ENCODE measurements at places on chromosomes 1 and 21. TPM values are rescaled to one million over a fixed set of nuclear protein-coding genes. Genes with fewer than 3 reads are reported as not detected.

DNA sequence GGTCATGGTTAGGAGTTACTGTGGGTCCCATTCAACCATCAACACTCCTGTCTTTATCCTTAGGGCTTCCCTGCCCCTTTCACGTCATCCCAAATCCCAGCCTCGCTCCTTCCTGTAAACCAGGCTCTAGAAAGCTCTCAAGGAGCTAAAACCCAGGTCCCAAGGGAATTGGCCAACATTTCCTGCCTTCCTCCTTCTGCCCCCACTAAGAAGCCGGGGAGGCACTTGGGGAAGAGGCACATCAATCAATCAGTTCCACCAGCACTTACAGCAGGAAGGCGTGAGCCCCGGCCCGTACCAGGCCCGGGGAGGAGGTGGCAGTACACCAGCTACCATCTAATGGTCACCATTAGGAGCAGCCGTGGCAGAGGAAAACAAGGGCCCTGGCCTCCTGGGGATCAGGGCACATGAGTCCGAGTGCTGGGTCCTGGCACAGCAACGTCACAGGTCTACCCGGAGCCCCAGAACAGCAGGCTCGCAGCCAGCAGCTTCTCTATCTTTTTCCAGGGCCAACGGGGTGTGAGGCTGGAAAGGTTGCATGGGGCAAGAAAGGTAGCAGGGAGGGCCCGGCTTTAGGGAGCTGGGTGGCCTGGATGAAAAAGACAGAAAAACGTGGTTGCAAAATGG, 108.6 kb downstream of the CASZ1 start:
- H3K36me3 ChIP-seq = no peaks in the 10 kb centered on the region
- no peak for DNase-seq
- no peaks in the 10 kb centered on the region for H3K27me3 ChIP-seq
- H3K4me3 ChIP-seq = no peak overlapping the region

DNA sequence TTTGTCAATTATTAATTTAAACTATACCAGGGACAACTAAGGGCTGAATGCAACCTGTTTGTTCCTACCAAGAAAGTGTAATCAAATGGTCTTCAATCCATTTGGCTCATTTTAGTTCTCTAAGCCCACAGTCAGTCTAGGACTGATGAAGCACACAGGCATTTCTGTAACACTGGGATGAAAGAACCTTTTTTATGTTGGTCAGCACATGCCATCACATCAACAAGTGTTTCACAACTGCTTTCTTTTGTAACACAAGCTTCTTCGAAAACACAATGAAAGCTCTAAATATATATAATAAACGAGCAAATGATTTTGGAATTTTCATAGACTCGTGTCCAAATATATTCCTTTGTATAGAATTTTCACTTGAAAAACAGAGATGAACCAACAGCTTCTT, 28.8 kb downstream of the HEATR1 start:
- no peak overlapping the region for H3K27ac ChIP-seq
- peaks cover 69% of the 10 kb centered on the region for H3K36me3 ChIP-seq
- H3K4me3 ChIP-seq = no peak overlapping the region
- H3K27me3 ChIP-seq = no peaks in the 10 kb centered on the region

The RNF186 gene
- not detected for total RNA-seq

The KCNQ4 gene
- 0.20 TPM for total RNA-seq

DNA sequence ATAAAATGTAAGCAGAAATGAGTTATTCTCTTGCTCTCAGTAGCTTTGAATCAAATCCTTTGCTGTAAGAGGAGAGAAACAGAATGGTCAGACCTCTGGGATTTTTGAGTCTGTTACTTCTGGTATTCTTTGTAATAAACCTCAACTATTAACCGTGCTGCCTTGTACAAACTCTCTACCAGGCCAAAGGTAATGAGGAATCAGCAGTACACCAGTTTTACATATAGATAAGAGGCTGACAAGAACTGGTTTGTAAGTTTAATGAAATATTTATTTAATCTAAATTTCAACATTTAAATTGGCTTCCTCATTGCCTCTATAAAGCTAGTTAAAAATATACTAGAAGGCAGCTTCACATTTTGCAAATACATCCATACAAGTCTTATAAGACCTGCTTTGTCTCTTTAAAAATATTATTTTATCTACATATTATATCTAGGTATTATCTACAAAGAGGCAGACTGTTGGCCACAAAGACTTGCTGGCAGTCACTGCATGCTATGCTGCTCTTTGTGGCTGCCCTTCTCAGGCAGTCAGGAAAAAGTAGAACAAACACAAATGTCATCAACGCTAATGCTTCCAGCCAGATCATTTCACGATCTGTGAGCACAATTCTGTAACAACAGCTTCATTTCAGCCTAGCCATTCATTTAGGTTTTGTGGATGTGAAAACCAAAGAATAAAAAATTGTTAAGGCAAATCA, 173.0 kb downstream of the GABPA start:
- no peak overlapping the region for H3K27ac ChIP-seq
- no peak for DNase-seq
- H3K27me3 ChIP-seq = no peaks in the 10 kb centered on the region
- no peaks in the 10 kb centered on the region for H3K4me1 ChIP-seq
- no peak overlapping the region for H3K4me3 ChIP-seq

GRCh38 chr1:227901906-227902640, 45.7 kb downstream of the WNT9A start:
- no peak overlapping the region for H3K4me3 ChIP-seq
- no peaks in the 10 kb centered on the region for H3K27me3 ChIP-seq
- DNase-seq = no peak

GRCh38 chr1:238581332-238581731, 690.6 kb upstream of the ZP4 start:
- H3K36me3 ChIP-seq = no peaks in the 10 kb centered on the region
- DNase-seq = no peak
- no peak overlapping the region for H3K4me3 ChIP-seq
- no peaks in the 10 kb centered on the region for H3K27me3 ChIP-seq
- H3K27ac ChIP-seq = no peak overlapping the region
- no peaks in the 10 kb centered on the region for H3K4me1 ChIP-seq

The RAB7B gene
- total RNA-seq = 1.2 TPM

DNA sequence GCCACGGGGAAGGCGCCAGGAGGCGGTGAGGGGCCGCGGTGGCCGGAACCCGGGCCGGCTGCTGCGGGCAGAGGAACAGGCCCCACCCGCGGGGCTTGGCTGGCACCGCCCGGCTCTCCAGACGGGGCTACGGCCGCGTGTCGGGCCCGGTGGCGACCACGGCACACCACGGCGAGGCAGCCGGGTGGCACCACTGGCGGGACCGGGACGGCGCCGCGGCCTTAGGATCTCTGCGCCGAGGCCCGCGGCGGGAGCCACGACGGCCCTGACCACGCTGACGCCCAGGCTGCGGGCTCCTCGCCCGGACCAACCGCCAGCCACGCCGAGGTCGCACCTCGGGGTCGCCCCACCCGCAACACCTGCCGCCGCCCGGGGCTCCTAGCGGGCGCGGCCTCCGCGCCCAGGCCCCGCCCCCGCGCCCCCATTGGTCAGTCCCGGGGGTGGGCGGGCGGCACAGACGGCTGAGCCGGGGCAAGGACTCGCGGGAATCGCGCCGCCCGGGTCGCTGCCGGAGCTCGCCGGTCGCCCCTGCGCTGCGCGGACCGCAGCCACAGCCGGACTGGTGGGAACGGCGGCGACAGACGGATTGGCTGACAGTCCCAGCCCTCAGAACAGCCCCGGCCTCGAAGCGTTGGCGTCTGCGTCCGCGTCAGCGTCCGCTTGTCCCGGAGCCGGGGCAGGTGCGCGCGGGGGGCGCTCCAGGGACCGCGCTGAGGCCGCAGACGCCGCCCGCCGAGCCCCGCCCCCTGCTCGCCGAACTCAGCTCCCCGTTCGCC, at the start of gene BMP8A:
BMP8A (plus strand) TSS at position 491 of the 776 bp plus-strand sequence. CDS start 356 bp downstream, outside the sequence.
- peaks cover 4% of the 10 kb centered on the region for H3K4me1 ChIP-seq
- H3K36me3 ChIP-seq = no peaks in the 10 kb centered on the region
- DNase-seq = peak; percentile 77
- H3K27ac ChIP-seq = no peak within 1 kb of the TSS
- no peak within 1 kb of the TSS for H3K4me3 ChIP-seq
- H3K27me3 ChIP-seq = peaks cover 7% of the 10 kb centered on the region

- H3K27ac ChIP-seq = no peak overlapping the region
- H3K27me3 ChIP-seq = no peaks in the 10 kb centered on the region
- DNase-seq = no peak
- H3K4me3 ChIP-seq = no peak overlapping the region
- peaks cover 20% of the 10 kb centered on the region for H3K4me1 ChIP-seq
- H3K36me3 ChIP-seq = no peaks in the 10 kb centered on the region
Measured at GRCh38 chr1:185244015-185244747, 72.9 kb downstream of the IVNS1ABP start.

The IFI16 gene
- 162 TPM for total RNA-seq

The MYBPHL gene
- not detected for total RNA-seq

GRCh38 chr1:116868385-116868784, 41.3 kb upstream of the PTGFRN start:
- no peak for DNase-seq
- no peak overlapping the region for H3K27ac ChIP-seq
- H3K4me1 ChIP-seq = no peaks in the 10 kb centered on the region
- H3K27me3 ChIP-seq = no peaks in the 10 kb centered on the region

Data from CD4-positive, alpha-beta memory T cell (primary cell).